ENCODE measurements at places on chromosomes 1 and 21.

DNA sequence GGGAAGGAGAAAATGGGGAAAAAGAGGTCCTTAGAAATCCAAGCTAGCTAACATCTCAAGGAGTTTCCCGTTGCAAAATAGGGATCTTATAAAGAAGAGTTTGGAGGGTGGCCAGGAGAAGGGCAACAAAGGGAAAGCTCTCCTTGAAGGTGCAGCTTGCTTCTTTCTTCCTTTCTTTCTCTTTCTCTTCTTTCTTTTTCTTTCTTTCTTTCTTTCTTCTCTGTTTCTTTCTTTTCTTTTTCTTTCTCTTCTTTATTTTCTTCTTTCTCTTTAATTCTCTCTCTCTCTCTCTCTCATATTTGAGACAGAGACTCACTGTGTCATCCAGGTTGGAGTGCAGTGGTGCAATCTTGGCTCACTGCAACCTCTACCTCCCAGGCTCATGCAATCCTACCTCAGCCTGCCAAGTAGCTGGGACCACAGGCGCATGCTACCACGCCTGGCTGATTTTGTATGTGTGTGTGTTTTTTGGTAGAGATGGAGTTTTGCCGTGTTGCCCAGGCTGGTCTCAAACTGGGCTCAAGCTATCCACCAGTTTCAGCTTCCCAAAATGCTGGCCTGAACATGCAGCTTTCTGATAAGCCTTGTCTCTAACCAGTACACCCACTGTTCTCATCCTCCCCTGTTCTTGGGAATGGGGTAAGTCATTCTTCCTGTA, 44.4 kb downstream of the RNF11 start:
- no peak for DNase-seq

DNA sequence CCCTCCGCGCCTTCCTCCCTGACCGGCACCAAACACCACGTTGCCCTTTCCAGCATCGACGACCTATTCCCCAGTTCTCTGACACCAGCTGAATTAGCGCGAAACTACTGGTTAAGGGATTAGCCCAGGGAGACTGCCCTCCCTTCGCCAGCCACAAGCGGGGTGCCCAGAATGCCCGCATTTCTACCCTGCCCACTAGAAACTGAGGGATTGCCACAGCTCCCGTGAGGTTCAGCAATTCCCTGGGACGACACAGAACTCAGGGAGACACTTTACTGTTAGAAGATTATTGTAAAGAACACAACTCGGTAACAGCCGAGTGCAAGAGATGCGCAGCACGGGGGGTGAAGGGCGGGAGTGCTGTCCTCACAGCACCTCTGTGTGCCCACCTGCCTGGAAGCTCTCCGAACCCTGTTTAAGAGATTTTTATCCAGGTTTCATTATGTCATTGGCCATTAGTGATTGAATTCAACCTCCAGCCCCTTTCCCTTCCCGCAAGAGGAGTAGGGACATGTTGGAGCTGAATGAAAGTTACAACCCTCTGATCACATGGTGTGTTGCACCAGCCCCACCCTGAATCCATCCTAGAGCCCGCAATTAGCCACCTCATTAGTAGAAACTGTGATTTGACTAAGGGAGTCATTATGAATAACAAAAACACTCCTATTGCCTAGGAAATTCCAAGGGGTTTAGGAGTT, 15.8 kb upstream of the RIPPLY3 start:
- no peak for DNase-seq

DNA sequence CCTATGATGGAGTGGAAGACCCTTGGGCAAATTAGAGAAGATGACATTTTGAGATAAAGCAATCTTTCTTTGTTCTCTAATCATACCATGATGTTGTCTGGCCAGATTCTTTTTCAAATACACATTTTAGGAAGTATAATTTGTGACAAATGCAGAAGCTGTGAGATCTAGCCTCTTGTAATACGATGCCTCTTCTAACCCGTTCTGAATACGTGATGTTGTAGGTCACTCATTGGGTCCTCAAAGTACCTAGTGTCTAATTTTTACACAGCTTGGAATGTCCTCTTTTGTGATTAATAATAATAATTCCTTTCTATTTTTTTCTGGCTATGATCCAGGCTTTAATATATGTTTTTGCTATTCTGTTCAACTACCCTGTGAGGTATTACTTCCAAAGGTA, 502.7 kb downstream of the NUF2 start:
- DNase-seq = no peak

- DNase-seq = no peak
Measured at GRCh38 chr1:65691972-65692371, 100.7 kb upstream of the PDE4B start.

DNA sequence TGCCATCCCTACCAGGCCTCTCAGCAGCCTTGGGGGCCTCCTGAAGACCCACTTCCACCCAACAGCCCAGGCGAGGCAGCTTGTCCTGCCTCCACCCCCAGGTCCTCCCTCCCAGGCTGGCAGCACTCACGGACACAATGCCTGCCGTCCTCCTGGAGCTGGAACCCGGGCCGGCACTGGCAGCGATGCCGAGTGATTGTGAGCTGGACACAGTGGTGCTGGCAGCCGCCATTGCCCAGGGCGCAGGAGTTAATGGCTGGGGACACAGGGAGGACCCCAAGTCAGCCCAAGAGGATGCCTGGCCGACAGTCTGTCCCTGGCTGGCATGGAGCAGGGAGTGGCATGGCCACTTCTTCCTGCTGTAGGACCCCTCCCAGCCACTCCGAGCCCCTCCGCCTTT, 60.8 kb downstream of the ARHGEF16 start:
- no peak for DNase-seq

All from T-helper 2 cell (primary cell).